ENCODE measurements at places on chromosomes 7 and 10.

DNA sequence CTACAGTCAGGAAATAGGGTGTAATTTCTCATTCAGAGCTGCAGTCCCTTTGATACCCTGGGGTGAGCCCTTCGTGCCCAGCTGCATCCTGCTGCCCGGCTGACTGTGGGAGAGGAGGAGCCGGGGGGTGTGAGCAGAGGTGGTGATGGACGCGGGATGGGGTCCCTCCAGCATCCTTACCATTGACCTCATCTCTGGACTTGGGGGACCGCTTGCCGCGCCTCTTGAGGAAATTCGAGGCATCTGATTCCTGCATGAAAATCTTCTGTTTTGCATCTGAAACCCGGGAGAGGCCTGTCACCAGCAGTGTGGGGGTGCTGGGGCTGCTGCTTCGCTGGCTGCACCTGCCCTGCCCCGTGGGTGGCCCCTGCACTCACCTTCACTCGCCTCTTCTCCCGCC is 816 bp downstream of the UCMA start:
- DNase-seq, result no peak

- DNase-seq, result no peak
Observed at GRCh38 chr7:92778972-92779371, 57.4 kb downstream of the CDK6 start.

DNA sequence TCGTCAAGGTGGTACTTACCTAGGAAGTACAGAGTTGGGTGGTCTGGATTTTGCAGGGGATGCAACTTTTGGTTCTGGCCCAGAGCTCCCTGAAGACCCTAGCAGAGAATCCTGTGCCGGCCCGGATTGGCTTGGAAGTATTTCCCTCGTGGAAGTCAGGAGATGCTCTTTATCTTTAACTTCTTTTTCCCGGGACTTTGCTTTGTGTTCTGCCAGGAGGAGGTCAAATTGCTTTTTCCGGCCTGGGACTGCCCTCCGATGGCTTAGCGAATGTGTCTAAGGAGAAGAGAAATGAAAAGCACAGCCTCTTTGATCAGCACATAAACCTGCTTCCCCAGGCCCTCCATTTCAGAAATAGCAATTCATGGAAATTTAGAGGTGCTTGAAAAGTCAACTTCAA is 57.0 kb upstream of the EFCAB10 start:
- DNase-seq, result no peak

DNA sequence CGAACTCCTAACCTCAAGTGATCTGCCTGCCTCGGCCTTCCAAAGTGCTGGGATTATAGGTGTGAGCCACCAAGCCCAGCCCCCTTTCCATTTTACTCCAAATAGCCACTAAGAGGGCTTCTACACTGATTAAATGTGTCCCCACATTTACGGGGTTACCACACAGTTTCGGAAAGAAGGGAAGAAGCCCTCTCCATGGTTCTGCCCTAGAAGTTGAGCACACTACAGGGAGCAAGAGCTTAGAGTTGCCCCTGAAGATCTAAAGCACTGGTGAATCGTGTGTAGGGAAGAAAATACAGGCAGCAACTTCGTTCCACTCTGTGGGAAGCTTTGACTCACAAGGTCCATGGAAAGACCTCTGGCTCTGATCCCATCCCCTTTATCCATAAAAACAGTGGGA is 133.0 kb upstream of the PRKCQ start:
- no peak for DNase-seq

DNA sequence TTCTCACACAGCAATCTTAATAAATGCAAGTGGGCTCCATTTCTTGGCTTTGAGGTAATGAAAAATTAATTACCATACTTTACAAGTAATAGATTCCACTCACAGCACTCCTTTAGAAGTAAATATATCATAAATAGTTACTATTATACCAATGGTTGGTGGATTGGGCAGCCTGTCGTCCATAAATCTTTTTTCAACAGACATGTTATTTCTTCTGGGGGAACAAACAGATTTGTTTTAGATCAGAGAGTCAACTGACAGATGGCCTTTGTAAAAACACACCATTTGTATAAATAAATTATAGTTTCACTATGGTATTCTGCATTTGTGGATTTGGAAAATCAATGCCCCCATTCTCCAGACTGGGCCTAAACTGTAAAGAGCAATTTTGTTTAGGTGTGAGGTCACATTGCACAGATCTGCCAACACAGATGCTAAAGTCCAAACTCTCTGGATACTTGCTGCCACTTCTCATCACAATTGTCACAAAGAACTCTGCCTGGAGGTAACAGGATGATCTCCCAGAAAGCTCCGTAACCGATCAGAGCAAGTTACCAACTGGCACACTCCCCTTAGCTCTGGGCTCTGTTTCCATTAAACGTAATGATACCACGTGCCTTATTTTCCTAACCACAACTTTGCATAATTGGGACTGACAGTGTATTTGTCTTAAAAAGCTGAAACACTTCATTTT is 4.5 kb upstream of the MACROH2A2 start:
- DNase-seq, result peak; percentile 43

- peak; percentile 29 for DNase-seq
Observed at GRCh38 chr10:761376-761775, 71.9 kb upstream of the DIP2C start.

DNA sequence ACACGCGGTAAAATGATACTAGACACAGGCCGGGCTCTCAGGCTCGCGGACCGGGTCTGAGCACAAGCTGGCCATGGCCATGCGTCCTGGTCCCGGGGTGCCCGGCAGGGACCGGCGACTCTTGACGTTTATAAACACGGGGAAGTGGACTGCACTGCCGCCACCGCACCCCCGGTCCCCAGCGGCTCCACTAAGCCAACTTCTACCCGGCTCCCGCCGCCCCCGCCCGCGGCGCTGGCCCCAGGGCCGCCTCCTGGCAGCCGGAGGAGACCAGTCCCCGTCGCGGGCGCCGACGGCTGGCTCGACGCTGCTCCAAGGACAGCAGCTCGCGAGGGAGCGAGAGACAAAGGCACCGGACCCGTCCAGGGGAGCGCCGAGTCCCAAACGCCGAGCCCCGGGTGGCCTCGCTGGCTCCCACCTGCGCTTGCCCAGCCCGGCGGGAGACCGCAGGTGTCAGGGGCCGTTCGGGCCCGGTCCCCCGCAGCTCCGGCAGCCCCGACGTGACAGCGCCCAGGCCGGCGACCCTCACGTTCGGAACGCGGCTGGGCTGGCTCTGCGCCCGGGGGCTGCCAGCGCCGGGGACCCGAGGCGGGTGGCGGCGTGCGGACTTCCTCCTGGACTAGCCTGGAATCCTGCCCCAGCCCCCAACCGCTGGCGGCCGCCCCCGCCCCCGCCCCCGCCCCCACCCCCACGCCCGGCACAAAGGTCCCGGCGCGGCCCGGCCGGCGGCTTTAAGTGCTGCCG is 517 bp downstream of the ITGB1 start:
- peak; percentile 27 for DNase-seq

Measured in NAMALWA (cell line).